ENCODE measurements at places on chromosomes 16 and 17. TPM values are rescaled to one million over a fixed set of nuclear protein-coding genes. Genes with fewer than 3 reads are reported as not detected.

Gene HOXB13
- total RNA-seq = not detected

DNA sequence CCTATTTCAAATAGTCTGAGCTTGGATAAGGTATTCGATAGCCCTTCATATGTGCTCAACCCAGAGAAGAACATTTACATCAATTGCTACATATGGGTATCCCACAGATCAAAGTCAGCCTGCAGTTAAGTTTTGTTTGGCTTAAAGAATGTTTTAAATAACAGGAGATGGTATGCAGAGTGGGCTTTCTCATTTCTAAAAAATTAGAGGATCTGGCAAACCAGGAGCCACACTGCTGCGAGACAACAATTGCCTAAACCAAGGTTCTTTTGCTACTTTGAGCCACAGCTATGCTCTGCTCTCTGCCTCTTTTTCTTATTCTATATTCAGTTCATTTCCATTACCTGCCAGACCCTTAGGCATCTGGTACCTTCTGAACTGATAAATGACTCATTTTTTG, 30.2 kb upstream of the ARHGAP44 start:
- no peak for DNase-seq

DNA sequence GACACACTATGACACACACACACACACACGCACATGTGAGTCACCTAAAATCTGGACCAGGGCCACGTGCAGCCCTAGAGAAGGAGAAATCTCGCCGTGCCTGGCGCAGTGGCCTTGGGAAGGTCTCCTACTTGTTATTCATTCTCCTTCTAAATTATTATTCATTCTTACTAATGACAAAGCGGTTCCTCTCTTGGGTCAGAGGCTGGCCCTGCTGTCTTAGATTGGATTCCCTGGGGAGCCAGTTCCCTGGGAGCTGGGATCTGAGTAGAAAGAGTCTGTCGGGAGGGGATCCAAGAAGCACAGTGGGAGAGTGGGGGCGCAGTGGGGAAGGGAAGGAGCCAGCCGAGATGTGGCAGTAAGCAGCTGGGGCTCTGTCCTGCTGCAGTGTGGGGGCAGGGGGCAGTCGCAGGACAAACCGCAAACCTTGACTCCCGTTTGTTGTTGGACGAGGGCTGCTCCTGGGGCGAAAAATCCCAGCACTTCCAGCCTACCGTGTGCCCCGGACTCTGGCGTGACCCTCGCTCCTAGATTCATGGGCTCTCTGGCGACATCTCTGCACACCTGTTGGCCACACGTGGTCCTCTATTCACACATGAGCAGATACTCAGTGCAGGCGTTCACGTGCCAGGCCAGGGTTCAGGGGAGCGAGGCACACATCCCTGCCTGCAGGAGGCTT, 18.7 kb upstream of the JPH3 start:
- DNase-seq = no peak

- no peak for DNase-seq
Measured at GRCh38 chr16:30377050-30377811, 2.6 kb downstream of the MYL11 start.

DNA sequence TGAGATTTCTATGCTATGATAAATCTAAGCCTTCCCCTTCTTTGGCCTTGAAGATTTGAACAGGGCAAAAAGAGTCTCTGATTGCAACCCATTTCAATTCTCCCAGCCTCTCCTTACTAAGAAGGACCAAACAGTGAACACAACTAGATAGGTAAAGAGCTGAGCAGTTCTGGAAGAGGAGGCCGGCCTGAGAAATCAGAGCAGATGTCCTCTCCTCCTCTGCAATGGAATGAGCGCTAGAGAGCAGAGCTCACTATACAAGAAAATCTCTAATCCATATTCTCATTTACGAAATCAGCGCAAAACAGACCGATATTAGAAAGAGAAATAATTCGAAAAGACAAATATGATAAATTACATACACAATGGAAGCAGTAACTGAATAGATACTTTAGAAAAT, 124.2 kb downstream of the CDK5R1 start:
- no peak for DNase-seq

GRCh38 chr17:68036304-68037147, 991 bp downstream of the KPNA2 start:
- DNase-seq = no peak

- peak; percentile 50 for DNase-seq
Measured at GRCh38 chr16:75256696-75257343, 5.4 kb upstream of the BCAR1 start.

- peak; percentile 89 for DNase-seq
Measured at GRCh38 chr17:28743243-28744103, at the start of gene TRAF4. TSS of gene TRAF4 (plus strand) at chr17:28744011. CDS start at chr17:28744113, 102 bp downstream.

Gene ST6GALNAC1
- 16.6 TPM for total RNA-seq

GRCh38 chr16:67086822-67087221, 22.9 kb upstream of the PHAF1 start:
- no peak for DNase-seq

GRCh38 chr17:57261084-57261461, 4.8 kb downstream of the MSI2 start:
- DNase-seq = no peak

DNA sequence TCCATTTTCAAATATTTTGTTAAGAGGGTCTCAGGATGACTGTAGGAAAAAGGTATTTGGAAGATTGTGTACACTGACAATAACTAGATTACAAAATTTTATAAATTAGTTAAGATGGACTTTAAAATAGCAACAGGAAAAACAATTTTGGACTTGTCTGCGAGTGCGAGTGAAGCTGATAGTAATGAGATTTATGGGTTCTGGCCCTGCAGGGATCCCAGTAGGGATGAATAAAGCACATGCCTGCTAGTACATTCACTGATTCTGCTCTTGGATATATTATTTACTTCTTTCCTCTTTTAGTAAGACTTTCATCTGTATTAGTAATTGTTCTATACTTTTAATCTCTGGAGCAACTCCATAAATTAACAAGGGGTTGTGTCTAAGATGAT, 28.2 kb downstream of the PRKCA start:
- no peak for DNase-seq

Gene ATP2A1
- 0.38 TPM for total RNA-seq

- peak; percentile 87 for DNase-seq
Measured at GRCh38 chr17:74842599-74843351, 16.9 kb downstream of the GRIN2C start.

Gene ANKFN1
- total RNA-seq = 4.3 TPM

Gene LAT
- 17.8 TPM for total RNA-seq

Gene PIK3R5
- 44.0 TPM for total RNA-seq

Gene CCL8
- 1.6 TPM for total RNA-seq

- DNase-seq = peak; percentile 74
Measured at GRCh38 chr17:4594931-4595684, 10.8 kb downstream of the SMTNL2 start.

- no peak for DNase-seq
Measured at GRCh38 chr16:81167851-81168250, 70.6 kb upstream of the BCO1 start.

DNA sequence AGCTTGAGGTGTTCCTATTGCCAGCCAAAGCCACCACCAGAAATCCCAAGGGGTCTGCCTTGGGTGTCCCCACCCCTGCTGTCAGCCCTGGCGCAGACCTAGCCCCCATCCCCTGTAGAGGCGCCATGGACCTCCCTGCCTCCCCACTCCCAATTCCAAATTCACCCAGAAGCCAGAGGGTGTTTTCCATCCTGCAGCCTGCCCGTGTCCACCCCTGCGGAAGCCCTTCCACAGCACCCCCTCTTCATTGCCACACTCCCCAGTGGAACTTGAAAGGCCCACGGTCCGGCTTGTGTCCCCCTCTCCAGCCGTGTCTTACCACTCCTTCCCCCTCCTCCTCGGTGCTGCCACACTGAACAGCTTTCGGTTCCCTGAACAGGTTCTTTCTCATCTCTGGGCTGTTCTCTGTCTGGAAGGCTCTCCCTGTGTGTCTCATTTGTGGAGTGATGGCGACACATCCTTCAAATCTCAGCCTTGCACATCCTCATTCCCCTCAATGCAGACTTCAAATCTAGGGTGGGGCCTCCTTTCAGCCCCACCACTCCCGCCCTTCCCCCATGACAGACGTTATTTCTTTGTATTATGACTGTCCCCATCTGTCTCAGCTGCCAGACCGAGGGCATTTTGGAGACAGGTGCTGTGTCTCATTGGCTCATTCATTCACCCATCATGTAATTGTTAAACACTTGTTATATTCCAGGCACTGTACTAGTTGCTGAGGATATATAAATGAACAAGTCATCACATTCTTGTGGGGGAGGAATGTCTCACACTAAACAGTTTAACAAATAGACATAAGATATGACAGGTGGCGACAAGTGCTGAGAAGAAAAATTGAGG, 36.3 kb downstream of the ADGRG5 start:
- DNase-seq = no peak

- DNase-seq = no peak
Measured at GRCh38 chr16:85451641-85452363, 161.3 kb upstream of the GSE1 start.

DNA sequence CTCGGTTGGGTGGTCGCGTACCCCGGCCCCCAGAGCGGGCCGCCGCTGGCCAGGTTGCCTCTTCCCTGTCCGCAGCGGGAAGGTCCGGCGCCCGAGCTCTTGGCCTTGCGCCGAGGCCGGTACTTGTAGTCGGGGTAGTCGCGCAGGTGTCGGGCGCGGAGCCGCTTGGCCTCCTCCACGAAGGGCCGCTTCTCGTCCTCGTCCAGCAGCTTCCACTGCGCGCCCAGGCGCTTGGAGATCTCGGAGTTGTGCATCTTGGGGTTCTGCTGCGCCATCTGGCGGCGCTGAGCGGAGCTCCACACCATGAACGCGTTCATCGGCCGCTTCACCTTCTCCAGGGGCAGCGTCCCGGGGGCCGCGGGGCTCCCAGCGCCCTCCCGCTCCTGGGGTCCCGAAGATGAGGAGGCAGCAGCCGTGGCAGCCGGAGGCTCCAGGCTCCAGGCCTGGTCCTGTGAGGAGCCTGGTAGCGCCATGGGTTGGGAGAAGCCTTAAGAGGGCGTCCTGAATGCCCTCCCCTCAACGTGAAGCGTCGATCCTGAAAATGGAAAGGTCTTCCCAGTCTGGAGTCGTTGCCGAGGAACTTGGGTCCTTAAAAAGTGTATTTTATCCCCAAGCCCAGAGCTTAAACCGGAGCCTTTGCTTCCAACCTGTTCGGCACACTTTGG, 558 bp downstream of the SOX15 start:
- peak; percentile 90 for DNase-seq

- no peak for DNase-seq
Measured at GRCh38 chr17:47800686-47801085, 20.9 kb downstream of the OSBPL7 start.

Gene ATAD5
- 1.6 TPM for total RNA-seq

- no peak for DNase-seq
Measured at GRCh38 chr17:13597723-13598347, 3.9 kb downstream of the HS3ST3A1 start.

DNA sequence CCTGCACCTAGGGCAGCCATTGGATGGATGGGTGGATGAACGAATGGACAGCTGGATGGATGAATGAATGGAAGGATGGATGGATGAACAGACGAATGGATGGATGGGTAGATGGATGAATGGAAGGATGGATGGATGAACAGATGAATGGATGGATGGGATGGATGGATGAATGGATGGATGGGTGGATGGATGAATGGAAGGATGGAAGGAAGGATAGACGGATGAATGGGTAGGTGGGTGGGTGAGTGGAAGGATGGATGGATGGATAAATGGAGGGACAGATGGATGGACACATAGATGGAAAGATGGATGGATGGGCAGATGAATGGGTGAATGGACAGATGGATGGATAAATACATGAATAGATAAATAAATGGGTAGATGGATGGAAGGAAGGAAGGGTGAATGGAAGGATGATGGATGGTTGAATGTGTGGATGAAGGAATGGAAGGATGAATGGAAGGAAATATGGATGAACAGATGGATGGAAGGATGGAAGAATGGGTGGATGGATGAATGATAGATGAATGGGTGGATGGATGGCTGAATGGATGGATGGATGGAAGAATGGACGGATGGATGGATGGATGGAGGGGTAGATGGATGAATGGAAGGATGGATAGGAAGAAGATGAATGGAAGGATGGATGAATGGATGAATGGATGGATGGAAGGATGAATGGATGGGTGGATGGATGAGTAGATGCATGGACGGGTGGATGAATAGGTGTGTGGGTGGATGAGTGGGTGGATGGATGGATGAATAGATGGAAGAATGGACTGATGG, 15.4 kb downstream of the SRL start:
- DNase-seq = no peak

DNA sequence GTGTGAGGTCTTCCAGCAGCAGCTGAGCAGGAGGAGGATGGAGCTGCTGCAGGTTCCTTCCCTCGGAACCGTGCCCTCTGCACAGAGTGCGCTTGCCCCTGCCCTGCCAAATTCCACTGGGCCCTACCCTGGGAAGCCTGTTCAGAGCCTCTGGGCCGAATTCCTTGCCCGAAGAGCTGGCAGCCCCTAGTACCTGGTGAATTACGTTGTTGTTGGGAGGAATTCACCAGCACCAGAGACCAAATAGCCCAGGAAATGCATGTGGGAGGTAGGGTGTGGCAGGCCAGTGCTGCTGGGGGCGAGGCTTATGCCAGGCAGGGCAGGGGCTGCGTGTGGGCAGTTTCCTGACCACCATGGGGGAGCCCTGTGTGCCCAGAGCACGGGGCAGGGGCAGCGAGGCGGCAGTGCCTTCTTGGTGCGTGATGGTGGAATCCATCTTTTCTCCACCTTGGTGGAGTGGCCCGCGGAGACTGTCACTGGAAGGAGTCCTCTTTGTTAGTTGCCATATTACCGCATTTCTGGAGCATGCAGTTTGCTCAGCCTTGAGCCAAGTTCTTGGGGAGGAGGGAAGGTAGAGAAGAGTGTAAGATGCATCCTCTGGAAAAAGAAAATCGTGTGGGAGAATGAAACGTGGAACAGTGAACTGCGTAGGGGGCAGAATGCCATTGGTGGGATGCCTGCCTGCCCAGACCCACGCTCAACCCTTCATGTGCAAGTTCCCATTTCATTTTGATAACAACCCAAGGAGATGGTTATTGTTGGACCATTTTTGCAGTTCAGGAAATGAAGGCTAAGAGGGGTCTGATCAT, 2.3 kb downstream of the MRC2 start:
- DNase-seq = no peak

Gene KRTAP2-2
- total RNA-seq = not detected

DNA sequence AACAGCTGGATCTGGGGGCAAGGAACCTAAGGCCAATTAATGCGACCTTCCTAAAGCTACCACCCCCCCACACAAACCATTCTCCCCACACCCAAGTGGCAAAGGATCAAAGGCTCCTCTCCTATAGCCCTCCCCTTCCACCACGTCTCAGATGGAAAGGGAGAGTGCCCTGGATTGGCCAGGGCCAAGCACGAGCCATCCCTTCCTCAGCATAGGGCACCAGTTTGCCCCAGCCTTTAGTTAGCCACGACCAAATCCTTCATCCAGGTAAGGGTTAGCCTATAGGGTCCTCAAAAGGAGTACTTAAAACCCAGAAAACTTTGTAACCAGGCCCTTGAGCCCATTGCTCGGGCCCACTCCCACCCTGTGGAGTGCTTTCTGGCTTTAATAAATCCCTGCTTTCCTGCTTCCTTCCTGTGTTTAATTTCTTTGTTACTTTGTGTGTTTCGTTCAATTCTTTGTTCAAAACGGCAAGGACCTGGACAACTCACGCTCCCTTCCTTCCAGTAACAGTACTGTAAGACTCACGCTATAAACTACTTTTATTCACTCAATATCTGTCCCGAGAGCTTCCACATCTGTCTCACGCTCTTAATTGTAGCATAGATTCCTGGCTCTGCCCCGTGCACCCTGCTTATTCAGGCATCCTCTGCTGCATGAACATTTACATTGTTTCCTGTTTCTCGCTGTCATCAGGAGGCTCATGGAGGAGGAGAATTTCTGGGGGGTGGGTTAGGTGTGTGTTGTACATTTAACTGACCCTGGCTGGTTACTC, 62.3 kb downstream of the TNFRSF13B start:
- DNase-seq = no peak

Measured in lower lobe of right lung (tissue), 2 donors.